ENCODE measurements at places on chromosomes 12 and 14.

DNA sequence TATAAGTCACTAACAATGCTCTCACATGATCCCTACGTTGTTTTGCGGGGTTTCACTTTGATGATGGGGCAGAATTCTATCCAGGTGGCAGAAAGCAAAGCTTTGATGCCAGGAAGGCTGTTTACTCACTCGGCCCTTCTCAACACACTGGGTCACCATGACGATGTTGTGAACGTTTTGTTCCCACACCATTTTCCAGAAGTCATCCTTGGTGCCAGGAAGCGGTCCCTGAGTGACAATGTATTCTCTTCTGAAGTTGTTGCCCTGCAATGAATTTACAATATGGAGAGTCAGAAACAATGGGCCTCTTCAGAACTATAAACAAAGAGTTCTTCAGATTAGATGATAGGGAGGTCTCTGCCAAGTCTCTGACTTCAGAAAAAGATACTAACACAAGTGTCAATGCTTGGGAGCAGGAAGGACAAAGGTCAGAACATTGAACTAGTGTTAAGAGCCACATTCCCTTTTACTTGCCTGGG, 101.3 kb downstream of the PTPRB start:
- no peak for DNase-seq

- DNase-seq: no peak
Observed at GRCh38 chr14:95185767-95186392, 28.6 kb upstream of the DICER1 start.

GRCh38 chr14:40618225-40618898, 988.3 kb upstream of the LRFN5 start:
- no peak for DNase-seq

- DNase-seq: no peak
Observed at GRCh38 chr12:121794534-121795033, 1.1 kb upstream of the RHOF start.

DNA sequence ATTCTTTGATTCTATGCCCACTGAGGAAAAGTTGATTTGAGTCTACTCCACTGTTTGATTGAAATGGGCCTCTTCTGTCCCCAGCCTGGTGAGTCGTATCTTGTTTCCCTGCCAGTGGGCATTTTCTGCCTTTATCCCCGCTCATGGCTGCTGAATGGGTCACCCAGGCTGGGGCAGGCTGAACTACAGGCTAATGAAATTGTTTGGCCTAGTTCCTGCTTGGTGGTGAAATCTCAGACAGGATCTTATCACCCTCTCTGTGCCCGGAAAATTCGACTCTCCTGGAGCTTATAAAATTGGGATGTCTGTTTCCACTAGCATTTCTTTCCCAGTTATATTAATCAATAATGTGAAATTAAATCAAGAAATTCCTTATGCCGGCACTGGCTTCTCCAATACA, 65.0 kb downstream of the CHST11 start:
- no peak for DNase-seq

GRCh38 chr12:76480796-76481195, 78.8 kb downstream of the OSBPL8 start:
- no peak for DNase-seq

- no peak for DNase-seq
Observed at GRCh38 chr12:31337952-31338351, 12.0 kb upstream of the SINHCAF start.

DNA sequence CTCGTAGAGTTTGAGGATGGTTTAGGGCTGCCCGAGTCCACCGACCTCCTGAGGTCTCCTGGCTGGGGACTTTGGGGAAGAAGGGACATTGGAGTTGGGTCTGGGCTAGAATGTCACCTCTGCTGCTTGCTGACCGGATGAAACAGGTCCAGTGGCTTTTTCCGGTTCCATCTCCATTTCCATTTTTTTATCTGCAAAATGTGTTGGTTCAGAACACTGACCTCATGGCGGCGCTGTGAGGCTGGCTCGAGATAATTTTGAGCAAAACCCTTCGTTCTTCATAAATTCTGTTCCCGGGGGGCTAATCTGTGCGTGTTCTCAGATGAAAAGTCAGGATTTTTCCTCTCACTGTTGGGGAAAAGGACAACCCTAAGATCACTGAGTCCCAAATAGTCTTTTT, 11.7 kb upstream of the MYL2 start:
- DNase-seq: no peak

DNA sequence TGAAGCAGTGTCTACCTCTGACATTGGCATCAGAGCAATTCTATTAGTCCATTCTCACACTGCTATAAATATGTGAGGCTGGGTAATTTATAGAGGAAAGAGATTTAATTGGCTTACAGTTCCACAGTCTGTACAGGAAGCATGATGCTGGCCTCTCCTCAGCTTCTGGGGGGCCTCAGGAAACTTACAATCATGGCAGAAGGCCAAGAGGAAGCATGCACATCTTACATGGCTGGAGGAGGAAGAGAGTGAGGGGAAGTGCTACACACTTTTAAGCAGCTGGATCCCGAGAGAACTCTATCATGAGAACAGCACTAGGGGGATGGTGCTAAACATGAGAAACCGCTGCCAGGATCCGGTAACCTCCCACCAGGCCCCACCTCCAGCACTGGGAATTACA, 25.7 kb upstream of the SEL1L start:
- no peak for DNase-seq

DNA sequence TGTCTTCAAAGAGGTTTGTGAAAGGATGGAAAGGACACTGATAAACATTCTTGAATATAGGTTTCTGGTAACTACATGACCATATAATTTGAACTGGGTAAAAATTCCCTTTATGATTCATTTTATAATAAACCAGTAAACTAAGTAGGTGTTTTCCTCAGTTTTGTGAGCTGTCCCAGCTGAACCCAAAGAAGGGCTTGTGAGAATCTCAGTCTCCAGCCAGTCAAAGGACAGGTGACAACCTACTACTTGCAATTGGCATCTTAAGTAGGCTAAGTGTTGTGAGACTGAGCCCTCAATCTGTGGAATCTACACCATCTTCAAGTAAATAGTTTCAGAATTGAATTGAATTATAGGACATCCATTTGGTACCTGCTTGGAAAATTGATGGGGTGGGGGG, 75.2 kb downstream of the MYF5 start:
- DNase-seq: no peak

GRCh38 chr12:41034686-41035085, 153.4 kb upstream of the PDZRN4 start:
- DNase-seq: no peak

DNA sequence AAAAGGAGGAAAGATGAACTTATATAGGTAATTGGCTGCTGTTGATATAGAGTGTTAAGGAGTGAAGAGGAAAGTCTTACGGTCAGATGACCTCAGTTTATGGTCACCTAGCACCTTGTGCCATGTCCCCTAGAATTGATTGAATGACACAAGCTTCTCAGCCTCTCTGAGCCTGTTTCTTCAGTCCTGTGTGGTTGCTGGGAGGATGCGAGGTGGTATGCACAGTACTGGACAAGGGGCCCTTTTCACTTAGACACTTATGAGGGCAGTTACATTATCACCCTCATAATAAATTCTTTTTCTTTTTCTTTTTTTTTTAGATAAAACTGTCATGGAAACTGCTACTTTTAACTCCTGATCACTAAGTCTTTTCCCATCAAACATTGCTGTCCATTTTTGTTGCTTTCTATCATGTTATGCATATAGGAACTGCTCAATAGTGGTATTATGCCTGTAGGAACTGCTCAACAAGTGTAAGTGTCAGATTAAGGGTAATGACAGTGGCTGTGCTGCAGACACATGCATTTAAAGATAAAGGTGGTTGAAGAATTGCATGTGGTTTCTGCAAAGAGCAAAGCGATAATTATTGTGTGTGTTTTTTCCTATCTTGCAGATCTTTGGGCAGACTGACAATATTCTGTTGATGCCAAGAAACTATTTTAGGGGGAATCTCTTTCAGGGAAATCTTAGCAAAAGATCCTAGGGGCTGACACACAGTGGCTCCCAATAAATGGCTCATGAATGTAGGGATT, 11.6 kb downstream of the ANO6 start:
- no peak for DNase-seq

DNA sequence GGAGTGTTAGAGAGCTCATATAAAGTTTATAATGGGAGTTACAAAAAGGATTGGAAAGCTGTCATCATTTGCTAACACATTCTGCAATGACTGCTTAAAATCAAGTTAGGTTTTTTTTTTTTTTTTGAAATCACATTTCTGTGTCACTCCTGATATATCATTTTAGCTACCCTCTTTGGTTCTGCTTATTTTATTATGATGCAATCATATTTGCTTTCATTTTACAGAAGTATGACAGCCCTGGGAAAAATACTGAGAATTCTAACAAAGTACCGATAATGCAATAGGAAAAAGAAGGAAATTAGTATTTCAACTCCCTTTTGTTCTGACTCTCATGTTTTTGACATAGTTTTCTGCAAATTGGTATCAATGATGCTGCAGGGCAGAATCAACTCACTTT, 71.6 kb upstream of the MDGA2 start:
- no peak for DNase-seq

- DNase-seq: no peak
Observed at GRCh38 chr12:13534645-13535398, 338.3 kb downstream of the EMP1 start.

DNA sequence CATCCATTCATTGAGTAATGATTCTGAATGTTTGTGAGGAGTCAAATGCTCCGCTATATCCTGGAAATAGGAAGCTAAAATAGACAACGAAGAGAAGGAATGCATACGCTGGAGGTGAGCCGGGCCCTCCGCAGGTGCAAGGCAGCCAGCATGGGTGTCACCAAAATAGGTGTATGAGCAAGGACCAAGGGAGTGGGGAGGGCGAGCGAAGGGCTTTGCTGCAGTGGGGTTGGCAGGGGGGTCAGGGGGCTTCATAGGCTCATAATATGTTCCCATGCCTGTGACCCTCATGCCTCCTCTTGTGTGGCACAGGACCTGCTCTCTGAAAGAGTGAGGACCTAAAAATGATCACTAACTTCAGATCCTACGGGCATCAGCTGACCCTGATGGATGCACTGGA, 73.0 kb downstream of the PRMT8 start:
- DNase-seq: no peak

GRCh38 chr12:88238406-88238805, 96.3 kb downstream of the TMTC3 start:
- DNase-seq: no peak

- no peak for DNase-seq
Observed at GRCh38 chr14:65268594-65268993, 143.9 kb upstream of the FUT8 start.

- DNase-seq: no peak
Observed at GRCh38 chr12:100737168-100737567, 57.4 kb upstream of the ANO4 start.

DNA sequence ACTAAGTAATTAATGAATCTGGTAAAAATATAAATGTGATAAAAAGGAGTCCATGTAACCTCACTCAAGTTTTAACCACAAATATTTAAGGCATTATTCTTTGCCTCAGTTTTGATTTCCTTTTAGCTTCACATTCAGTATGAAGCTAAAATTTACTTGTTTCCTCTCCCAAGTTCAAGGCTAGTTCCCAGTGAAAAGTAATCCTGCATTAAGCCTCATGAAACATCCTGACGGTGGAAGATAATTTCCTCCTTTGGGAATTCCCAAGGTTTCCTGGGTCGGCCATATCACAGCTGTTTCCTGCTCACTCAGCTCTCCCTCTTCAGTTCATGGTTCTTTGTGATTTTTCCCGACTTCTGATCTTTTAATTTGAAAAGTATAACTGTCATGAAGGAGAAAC, 1256.8 kb upstream of the FLRT2 start:
- DNase-seq: no peak

DNA sequence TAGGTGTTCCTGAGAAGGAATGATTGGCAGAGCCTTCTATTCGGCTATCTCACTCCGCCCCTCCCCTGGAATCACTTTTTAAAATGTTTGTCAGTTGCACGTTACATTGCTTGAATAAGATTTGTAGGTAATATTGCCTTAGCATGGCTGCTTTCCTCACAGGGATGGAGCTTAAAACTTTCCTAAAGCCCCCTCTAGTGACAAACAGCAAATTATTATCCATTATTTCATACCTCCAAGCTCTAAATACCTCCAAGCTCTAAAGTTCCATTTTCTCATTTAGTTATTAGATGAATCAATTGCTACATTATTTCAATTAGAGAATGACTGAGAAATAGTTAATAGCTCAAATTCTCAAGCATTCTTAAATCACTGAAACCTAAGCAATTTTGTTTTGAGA, 5.1 kb upstream of the SPATA7 start:
- DNase-seq: no peak

DNA sequence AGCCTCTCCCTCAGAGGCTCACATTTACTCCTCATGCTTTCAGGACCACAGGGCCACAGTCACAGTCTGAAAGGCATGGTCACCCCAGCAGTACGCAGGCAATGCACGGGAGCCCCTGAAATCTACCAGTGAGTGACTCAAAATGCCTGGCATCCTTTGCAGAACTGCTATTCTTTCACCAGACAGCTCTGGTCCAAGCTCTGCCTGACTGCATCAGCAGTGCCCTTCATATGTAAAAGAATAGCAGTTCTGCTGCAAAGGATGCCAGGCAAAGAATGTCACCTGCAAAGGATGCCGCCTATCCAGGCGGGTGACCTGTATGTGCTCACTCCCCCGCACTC, 38.5 kb downstream of the LGMN start:
- no peak for DNase-seq

DNA sequence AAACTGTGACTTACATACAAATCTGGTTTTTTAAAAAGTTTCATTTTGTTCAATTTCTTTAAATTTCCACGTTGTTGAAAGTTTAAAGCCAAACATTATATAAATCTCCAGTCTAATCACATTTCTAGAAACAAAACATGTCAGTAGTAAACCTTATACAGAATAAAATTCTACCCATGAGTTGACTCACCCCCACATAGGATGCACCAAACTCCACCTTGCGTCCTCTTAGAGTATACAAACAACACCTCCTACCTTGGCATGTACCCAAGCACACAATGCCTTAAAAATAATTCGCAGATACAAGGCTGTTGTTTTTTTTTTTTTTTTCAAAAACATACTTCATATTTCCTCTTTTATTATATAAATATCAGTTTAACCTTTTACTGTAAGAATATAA, 3.3 kb downstream of the FBXL14 start:
- DNase-seq: peak; percentile 29

- no peak for DNase-seq
Observed at GRCh38 chr12:62640910-62641448, 174.4 kb downstream of the MON2 start.

GRCh38 chr12:18868717-18869116, 130.8 kb downstream of the CAPZA3 start:
- no peak for DNase-seq

DNA sequence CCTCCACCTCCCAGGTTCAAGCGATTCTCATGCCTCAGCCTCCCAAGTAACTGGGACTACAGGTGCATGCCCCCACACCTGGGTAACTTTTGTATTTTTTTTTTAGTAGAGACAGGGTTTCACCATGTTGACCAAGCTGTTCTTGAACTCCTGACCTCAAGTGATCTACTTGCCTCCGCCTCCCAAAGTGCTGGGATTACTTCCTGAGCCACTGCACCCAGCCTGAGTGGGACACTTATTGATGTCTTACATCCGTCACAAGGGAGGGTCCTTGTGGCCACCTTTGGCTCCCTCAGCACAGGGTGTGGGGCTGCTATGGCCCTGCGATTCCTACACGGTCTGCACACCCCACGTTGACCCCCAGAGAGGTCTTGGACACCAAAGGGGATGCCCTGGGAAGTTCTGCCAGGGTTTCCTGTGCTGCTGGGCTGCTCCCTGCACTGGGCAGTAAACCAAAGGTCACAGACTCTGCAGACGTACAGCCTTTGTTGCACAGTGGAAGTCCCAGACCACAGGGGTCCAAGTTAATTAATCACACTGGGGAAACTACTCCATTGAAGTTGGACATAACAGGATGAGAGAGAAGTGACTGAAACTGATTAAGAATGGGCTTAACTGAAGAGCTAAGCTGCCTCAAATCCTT, 95.7 kb downstream of the SAMD4A start:
- no peak for DNase-seq

- no peak for DNase-seq
Observed at GRCh38 chr12:118398940-118399339, 22.6 kb downstream of the SUDS3 start.

Data from naive thymus-derived CD8-positive, alpha-beta T cell (primary cell).